ENCODE measurements at places on chromosomes 6 and 20.

DNA sequence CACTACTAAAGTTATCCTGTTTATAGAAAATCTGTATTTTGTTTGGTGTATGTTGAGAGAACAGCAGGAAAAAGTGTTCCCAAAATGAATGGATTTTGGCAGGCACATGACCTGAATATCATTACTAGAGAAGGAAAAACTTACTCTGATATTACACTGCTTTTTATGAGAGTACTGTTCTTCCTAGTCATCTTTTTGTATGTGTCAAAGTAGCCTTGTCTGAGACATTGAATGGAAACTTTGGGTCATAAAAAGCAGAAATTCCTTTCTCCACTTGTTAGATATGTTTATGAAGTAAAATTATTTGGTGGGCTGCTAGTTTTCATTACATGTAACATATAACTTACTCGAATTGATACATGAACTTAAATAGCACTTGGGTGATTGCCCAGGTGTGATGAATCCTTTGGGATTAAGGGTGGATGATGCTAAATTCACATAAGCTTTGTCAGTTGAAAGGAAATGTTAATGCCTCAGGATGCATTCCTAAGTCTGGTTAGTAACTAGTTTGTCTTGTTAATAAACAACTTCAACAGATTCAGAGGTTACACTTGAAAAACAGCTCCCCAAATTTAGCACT is 206.7 kb downstream of the CENPW start:
- no peak for DNase-seq

GRCh38 chr6:108002365-108003221 is 44.6 kb upstream of the SEC63 start:
- DNase-seq = no peak

- DNase-seq = no peak
Observed at GRCh38 chr20:64205611-64206026, 41.4 kb downstream of the MYT1 start.

DNA sequence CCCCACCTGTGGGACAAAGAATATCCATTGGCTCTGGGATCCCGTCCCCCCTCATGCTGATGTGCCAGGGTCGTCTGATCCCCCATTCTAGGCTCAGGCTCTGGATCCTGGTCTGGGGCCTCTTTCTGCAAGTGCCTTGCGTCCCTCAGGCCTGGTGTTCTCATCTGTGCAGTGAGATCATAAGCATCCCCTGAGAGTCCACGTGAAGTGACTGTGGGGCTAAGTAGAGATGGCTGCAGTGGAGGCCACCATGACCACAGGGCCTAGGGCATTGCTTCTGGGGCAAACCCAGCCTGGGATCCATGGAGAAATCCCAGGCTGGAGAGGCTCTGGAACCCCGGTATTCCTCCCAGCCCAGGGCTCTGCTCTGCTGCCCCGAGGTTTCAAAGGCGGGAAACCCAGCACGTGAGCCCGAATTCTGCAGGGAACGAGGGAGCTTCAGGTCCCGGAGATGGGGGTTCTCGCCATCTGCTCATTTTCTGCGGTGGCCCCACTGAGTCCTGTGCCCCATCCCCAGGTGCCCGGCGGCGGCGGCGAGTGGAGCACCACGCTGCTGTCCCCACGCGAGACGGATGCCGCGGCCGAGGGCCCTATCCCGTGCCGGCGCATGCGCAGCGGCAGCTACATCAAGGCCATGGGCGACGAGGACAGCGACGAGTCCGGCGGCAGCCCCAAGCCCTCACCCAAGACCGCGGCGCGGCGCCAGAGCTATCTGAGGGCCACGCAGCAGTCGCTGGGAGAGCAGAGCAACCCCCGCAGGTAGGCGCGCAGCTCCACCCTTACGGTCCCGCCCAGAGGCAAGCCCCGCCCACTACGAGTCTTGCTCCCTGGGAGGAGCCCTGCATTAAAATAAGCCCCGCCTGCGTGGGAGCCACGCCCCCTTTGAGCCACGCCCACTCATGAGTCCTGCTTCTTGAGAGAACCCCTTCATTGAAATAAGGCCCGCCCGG is 105.5 kb upstream of the MYL9 start:
- peak; percentile 64 for DNase-seq

DNA sequence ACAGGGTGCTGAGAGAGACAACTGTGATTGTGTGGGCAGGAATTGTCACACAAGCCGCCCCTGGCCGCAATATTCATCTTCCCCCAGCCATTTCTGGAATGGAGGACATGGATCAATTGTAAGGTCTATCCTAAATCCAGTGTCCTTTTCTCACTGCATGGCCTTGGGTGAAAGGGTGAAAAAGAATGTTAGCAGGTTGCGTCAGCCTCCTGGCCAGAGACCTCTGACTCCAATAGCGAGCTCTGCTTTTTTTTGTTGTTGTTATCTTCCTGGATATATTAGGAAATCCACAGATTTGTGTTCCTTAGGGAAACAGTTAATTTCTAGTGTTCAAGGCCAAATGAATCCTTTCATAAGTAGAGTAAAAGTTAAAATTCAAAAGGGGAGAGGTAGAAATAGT is 47.1 kb upstream of the CD83 start:
- no peak for DNase-seq

GRCh38 chr6:25057111-25057905 is 121.5 kb upstream of the RIPOR2 start:
- DNase-seq = no peak
